ENCODE measurements at places on chromosomes 13 and 19.

- no peak for DNase-seq
Measured at GRCh38 chr13:25353344-25353743, 18.4 kb upstream of the ATP8A2 start.

GRCh38 chr19:33477781-33478180 lies 43.8 kb downstream of the PEPD start:
- no peak for DNase-seq

DNA sequence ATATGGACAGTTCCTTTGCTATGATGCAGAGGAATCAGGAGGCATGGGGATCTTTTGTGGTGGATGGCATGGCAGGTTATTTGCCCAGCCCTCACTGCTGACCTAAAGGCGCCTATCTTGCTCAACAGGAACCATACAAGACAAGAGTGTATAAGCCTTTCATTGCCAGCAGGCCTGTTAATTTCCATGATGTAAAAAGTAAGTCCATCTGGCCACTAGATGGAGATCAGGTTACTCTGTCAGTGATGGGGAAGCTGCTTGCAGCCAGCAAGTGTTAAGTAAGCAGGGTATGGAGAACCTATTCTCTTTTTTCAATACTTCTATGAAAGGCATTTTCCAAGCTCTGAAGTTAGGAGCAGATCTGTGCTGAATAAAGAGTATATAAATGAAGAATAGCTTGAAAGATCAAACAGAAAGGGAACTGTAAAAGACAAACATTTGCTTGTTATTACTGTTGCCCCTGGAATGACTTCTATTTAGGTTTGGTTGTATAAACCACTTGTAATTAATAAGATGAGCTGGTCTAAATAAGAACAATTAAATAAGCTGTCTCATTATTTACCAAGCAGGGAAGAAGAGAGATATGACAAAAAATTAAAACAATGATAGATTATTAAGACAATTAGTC lies 210.9 kb downstream of the RGCC start:
- peak; percentile 41 for DNase-seq

GRCh38 chr13:42777467-42777866 lies 3.9 kb upstream of the FAM216B start:
- DNase-seq, result no peak

- no peak for DNase-seq
Measured at GRCh38 chr13:99439048-99439447, 62.2 kb upstream of the TM9SF2 start.

- DNase-seq, result no peak
Measured at GRCh38 chr13:76091076-76091475, 454.9 kb downstream of the LMO7 start.

DNA sequence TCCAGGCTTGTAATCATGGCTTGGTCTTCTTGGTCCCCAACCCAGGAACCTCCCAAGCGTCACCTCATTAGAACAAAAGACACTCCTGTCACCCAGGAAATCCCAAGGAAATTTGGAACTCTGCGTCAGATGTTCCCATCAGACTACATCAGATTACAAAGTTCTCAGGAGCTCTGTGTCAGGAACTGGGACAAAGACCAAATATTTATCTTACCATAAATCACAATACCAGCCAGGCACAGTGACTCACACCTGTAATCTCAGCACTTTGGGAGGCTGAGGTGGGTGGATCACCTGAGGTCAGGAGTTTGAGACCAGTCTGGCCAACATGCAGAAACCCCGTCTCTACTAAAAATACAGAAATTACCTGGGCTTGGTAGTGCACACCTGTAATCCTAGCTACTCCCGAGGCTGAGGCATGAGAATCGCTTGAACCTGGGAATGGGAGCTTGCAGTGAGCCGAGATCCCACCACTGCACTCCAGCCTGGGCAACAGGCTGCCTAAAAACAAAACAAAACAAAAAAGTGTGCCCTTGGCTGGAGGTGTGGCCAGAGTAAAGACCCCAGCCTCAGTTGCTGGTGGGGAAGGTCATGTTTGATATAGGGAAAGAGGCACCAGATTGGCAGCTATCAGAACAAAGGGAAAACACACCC lies 16.7 kb upstream of the CCDC124 start:
- DNase-seq, result peak; percentile 6

DNA sequence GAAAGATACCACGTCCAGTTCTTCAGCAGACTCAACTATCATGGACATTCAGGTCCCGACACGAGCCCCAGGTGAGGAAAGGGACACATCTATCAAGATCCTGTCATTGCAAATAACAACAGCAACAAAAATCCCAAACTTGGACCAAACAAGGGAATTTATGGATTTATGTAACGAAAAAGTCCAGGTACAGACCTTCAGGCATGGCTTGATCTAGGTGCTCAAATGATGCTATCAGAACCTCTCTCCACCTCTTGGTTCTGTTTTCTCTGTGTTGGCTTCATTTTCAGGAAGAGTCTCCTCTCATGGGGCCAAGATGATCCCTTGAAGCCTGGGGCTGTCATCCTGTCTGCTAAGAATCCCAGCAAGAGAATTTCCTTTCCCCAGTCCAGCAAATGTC lies 2.9 kb downstream of the FXYD5 start:
- DNase-seq, result no peak

DNA sequence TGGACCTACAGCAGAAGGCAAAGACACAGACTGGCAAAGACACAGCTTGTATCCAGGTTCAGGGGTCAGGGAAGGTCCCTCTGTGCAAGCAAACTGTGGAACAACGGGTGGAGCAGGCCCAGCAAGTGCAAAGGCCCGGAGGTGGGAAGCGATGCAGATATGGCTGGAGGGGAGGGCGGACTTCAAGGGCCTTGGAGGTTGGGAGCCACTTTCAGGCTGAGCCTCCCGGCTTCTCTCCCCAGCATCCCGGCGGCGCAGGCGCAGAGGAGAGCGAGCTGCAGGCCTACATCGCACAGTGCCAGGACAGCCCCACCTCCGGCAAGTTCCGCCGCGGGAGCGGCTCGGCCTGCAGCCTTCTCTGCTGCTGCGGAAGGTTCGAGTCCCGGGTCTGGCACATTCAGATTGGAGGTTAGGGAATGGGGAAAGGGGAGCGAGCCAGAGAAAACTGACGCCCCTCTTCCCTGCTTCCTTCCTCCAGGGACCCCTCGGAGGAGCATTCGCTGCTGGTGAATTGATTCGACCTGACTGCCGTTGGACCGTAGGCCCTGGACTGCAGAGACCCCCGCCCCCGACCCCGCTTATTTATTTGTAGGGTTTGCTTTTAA lies 2.1 kb upstream of the PNPLA6 start:
- no peak for DNase-seq

- no peak for DNase-seq
Measured at GRCh38 chr13:111469916-111470506, 149.6 kb downstream of the TEX29 start.

GRCh38 chr13:83577183-83577582 lies 305.1 kb downstream of the SLITRK1 start:
- DNase-seq, result no peak

DNA sequence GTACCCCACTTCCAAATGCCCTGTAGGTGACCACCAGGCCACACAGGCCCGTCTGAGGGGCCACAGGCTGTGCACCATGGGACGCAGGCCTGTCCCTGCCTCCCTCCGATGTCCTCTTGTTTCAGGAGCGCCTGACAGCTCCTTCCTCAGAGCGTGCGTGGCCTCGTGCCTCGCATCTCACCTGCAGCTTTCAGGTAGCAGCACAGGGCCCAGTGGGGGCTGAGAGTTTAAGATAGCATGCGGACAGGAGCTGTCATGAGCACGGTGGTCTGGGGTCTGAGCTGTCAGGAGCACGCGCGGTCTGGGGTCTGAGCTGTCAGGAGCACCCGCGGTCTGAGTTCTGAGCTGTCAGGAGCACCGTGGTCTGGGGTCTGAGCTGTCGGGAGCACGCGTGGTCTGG lies 40.1 kb downstream of the GAS6 start:
- DNase-seq, result no peak

GRCh38 chr13:45015300-45015699 lies 26.0 kb downstream of the GPALPP1 start:
- DNase-seq, result peak; percentile 2

DNA sequence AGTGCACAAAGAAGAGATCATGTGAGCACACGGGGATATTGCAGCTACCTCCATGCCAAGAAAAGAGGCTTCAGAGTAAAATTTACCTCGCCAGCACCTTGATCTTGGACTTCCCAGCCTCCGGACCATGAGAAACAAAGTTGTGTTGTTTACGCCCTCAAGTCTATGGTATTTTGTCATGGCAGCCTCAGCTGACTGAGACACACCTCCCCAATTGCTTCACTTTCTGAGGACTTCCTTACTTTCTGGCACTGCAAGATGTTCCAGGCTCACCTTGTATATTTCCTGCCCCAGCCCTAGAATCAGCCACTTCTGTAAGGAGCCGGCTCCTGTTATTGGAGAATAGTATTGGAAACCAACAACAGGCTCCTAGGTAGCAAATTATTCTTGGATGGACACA lies 6.6 kb upstream of the CEBPG start:
- DNase-seq, result no peak

DNA sequence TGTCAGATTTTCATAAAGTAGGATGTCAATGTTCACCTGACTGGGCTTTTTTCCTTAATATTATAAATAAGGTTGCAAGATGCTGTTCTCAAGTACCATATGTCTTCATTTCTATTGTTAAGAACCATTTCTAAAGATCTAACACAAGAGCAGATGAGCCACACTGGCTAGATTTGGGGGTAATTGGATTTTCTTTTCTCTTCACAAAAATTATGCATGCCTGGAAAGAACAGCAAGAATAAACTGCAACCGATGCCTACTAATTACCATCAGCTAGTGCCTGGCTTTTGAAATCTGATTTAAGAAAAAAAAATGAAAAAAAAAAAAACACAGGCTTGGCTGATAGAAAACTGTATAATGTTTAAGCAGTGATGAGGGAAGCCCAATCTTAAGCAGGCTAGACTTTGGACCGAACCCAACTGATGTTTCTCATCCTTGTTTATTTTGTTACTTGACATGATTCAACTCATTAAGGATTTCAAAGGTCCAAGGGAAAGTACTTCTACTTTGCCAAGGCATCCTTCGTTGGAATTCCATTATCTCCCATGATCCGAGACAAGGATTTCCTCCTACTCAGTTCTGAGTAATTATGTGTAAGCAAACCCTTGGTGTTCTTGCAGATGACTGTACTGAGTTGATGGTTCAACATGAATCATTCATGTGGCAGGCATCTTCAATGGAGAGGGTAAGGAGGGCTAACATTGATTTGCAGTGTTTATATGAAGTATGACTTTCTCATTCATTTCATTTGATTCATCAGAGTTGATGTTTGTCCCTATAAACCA lies 300.5 kb downstream of the SPRY2 start:
- DNase-seq, result no peak

Measured in NCI-H2029 treated with DMSO at 0.1 percent for 48 hours (cell line).